K562 (cell line): ENCODE measurements at places on chromosomes 3 and 15. TPM values are rescaled to one million over a fixed set of nuclear protein-coding genes. Genes with fewer than 3 reads are reported as not detected.

The HTR3E gene
- not detected in 2 replicates for total RNA-seq

The ZNF148 gene
- 13.7 and 14.1 TPM in 2 replicates for total RNA-seq

The ZNF620 gene
- 3.3 and 5.7 TPM in 2 replicates for total RNA-seq

The CLDN16 gene
- total RNA-seq: not detected in 2 replicates

The SLC2A2 gene
- 0.18 TPM in 1 of 2 replicates, not detected in the other for total RNA-seq

The RGMA gene
- 0.04 TPM in 1 of 2 replicates, not detected in the other for total RNA-seq

The MUC4 gene
- 0.11 and 0.31 TPM in 2 replicates for total RNA-seq

The ARRDC4 gene
- 11.4 and 15.8 TPM in 2 replicates for total RNA-seq

The MASP1 gene
- total RNA-seq: 0.13 and 0.22 TPM in 2 replicates

The EPHB1 gene
- not detected in 2 replicates for total RNA-seq

The CPNE4 gene
- not detected in 2 replicates for total RNA-seq

The SEMA6D gene
- total RNA-seq: not detected in 2 replicates

- H3K4me1 ChIP-seq: no peaks in the 10 kb centered on the region
- DNase-seq: no peak
- no peaks in the 10 kb centered on the region for H3K27me3 ChIP-seq
- H3K27ac ChIP-seq: no peak overlapping the region
- H3K4me3 ChIP-seq: no peak overlapping the region
These were observed 202.1 kb downstream of the NLGN1 start for GRCh38 chr3:173599673-173600072.

GRCh38 chr15:56939257-56939656 lies 20.8 kb downstream of the TCF12 start:
- no peak overlapping the region for H3K4me3 ChIP-seq
- no peak overlapping the region for H3K27ac ChIP-seq
- H3K27me3 ChIP-seq: no peaks in the 10 kb centered on the region
- no peak for DNase-seq
- peaks cover 1% of the 10 kb centered on the region; the same call in 1 of the 3 replicates for H3K4me1 ChIP-seq

DNA sequence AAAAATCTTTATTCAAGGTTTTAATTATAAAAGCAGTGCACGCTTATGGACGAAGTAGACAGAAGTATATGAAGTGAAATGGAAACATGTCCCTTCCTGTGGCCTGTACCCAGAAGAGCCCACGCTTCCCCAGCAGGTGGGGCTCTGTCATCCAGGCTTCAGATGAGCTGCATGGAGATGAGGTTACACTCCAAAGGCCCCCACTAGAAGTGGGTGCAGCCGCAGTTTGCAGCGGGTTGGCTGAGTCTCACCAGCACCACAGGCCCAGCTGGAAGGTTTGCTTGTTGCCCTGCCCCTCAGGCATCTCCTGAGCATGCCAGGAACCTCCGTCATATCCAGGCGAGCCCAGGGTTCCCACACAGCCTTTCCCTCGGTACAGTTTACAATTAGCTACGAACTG lies 33.1 kb downstream of the PRR20G start:
- peak; percentile 33 for DNase-seq
- H3K27ac ChIP-seq: no peak overlapping the region
- no peaks in the 10 kb centered on the region for H3K36me3 ChIP-seq
- no peaks in the 10 kb centered on the region for H3K4me1 ChIP-seq
- 0 out of 2 replicates have a peak, but pooled peaks cover 5% of the 10 kb centered on the region for H3K27me3 ChIP-seq

DNA sequence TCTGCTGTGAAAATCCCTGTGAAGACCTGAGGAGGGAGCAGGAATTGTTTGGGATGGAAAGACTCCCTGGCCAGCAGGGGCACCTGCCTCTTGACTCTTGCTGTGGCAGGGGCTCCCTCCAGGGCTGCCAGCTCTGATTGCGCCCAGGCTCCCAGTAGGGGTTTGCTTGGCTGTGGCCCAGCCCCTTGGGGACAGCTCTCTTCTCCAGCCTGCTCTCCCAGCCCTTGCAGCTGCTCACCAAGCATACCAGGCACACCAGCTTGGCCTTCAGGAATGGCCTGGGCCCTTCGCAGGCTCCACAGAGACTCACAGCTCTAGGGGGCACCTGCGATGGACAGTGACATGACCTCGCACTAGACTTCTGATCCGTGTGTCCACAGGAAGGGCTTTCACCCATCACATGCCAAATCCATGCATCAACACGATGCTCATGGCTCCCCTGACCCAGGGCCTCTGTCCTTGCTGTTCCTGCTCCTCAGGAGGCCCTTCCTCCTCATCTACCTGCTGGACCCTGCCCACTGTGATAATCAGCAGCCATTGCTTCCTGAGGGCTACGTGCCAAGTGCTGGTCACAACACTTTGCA lies 61.8 kb downstream of the SCN5A start:
- DNase-seq: no peak
- H3K27ac ChIP-seq: no peak overlapping the region
- H3K27me3 ChIP-seq: peaks cover 41% of the 10 kb centered on the region
- H3K36me3 ChIP-seq: no peaks in the 10 kb centered on the region
- no peaks in the 10 kb centered on the region for H3K4me1 ChIP-seq

- DNase-seq: no peak
- no peak overlapping the region for H3K27ac ChIP-seq
- no peaks in the 10 kb centered on the region for H3K4me1 ChIP-seq
These were observed 260.4 kb downstream of the FAM43A start for GRCh38 chr3:194946091-194946490.

- no peak overlapping the region for H3K27ac ChIP-seq
- DNase-seq: no peak
- peaks cover 80% of the 10 kb centered on the region for H3K36me3 ChIP-seq
- H3K4me3 ChIP-seq: no peak overlapping the region
These were observed 75.8 kb downstream of the FAIM start for GRCh38 chr3:138684396-138684795.

GRCh38 chr3:34408088-34408487 lies 609.7 kb downstream of the PDCD6IP start:
- no peaks in the 10 kb centered on the region for H3K4me1 ChIP-seq
- no peaks in the 10 kb centered on the region for H3K27me3 ChIP-seq
- no peak for DNase-seq
- H3K27ac ChIP-seq: no peak overlapping the region
- no peak overlapping the region for H3K4me3 ChIP-seq

DNA sequence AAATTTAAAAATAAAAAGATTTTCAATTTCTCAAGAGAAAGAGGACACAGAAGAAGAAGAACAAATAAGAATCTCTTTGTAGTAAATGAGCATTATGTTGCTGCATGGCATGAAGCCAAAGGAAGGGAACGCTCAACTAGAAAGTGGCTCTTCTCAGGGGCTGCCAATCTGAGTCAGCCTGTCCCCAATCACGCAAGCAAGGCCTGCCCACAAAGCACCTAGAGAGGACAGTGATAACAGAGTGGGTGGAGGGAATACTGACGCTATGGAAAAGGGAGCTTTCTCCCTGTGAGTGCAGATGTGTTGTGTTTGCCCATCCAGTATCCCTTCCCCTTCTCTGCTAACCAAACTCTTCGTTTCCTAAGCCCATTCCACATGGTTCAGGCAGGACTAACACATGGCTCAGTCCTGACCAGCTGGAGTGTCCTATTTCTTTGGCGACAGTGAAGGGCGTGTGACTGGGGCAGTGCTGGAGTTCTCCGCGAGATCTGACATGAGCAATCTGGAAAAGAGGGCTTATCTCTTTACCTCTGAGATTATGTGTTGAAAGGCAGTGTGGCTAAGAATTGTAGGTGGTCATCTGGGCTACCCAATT lies 14.2 kb downstream of the FBN1 start:
- no peaks in the 10 kb centered on the region for H3K27me3 ChIP-seq
- DNase-seq: peak; percentile 39
- peaks cover 6% of the 10 kb centered on the region; the same call in 2 of the 3 replicates for H3K4me1 ChIP-seq
- no peak overlapping the region for H3K4me3 ChIP-seq
- H3K36me3 ChIP-seq: no peaks in the 10 kb centered on the region

- H3K27ac ChIP-seq: no peak overlapping the region
- no peak overlapping the region for H3K4me3 ChIP-seq
- DNase-seq: no peak
- H3K27me3 ChIP-seq: peaks cover 29% of the 10 kb centered on the region
These were observed 146.6 kb downstream of the CHSY1 start for GRCh38 chr15:101105059-101105891.

- DNase-seq: no peak
- H3K4me3 ChIP-seq: no peak overlapping the region
- no peaks in the 10 kb centered on the region for H3K36me3 ChIP-seq
- H3K27ac ChIP-seq: no peak overlapping the region
These were observed 21.2 kb downstream of the PXK start for GRCh38 chr3:58353722-58354553.

- H3K27me3 ChIP-seq: no peaks in the 10 kb centered on the region
- no peak overlapping the region for H3K27ac ChIP-seq
- no peak overlapping the region for H3K4me3 ChIP-seq
- H3K4me1 ChIP-seq: no peaks in the 10 kb centered on the region
These were observed 205.6 kb downstream of the TP63 start for GRCh38 chr3:189836795-189837194.

DNA sequence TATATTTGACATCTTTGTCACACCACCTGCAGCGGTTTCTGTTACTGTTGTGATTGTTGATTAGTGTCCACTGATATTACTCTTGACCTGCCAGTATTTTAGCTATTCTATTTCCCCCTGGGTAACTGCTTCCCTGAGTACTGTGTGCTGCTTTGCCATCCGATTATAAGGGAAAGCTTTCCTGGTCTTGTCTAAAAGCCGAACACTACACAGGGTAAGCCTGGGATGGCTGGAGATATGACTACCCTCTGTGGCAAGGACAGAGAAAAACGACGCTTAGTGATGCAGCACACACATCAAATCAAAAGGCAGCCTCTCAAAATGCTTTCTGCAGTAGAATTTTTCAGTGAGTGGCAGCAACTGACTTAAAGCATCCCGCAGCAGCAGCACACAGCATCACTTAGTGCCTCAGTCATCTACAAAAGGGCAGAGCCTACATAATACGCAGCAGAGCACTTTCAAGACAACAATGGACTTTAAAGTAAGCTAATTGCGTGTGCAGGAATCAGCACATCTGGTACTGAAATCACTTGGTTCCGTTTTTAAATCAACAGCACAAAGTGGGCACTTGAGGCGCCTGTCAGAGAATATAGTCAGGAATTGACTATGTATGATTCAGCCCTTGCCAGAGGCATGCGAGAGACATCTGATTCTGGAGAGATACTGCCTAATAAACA lies 656.3 kb upstream of the TGFBR2 start:
- DNase-seq: no peak
- H3K36me3 ChIP-seq: no peaks in the 10 kb centered on the region
- no peak overlapping the region for H3K27ac ChIP-seq
- no peaks in the 10 kb centered on the region for H3K27me3 ChIP-seq
- H3K4me3 ChIP-seq: no peak overlapping the region

GRCh38 chr3:66371432-66371831 lies 129.4 kb downstream of the LRIG1 start:
- H3K27ac ChIP-seq: no peak overlapping the region
- H3K36me3 ChIP-seq: no peaks in the 10 kb centered on the region
- H3K4me3 ChIP-seq: no peak overlapping the region
